ENCODE measurements at places on chromosomes 4 and X.
A peak's percentile ranks its signal among the peaks of the same experiment; 100 is the strongest.

DNA sequence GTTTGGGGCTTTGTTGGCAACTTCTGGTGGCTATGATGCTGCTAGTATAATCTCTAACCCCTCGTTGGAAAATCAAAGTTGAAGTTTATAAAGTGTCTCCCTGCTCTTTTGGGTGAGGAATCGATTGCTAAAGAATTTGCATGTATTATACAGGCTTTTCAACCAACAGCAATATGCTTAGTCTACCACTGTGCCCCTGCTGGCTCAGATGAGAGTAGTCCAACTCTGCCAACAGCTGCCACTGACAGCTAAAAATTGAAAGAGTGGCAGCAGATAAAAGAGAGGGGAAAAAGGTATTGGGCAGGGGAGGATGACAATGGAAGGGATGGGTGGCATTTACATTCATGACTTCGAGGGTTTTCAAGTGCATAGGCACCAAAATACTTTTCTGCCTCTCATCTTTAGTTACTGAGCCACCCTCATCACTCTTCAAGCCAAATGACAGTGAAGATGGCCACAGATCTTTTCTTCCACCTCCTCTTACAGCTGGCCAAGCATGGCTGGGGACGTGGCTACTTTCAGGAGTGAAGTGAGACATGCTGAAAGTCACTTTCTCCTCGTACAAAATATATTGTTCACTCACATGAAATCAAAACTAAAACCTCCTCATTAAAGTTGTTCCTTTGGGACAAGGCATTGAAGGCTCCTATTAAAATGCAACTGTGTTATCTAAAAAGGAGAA lies 2.7 kb upstream of the GRIA3 start:
- no peak for ATAC-seq

DNA sequence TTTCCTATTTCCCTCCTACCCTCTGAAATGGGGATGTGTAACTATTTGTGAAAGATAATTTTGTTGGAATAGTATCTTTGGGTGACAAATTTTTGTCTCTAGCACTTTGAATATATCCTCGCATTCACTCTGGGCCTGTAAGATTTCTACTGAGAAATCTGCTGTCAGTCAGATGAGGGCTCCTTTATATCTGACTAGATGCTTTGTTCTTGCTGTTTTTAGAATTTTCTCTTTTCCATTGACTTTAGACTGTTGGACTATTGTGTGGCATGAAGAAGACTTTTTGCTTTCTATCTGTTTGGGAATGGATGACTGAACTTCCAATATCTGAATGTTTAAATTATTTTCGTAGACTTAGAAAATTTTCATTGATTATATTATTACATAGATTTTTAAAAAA lies 54.2 kb upstream of the GRID2 start:
- no peak for ATAC-seq

- no peak for ATAC-seq
Observed at GRCh38 chr4:185723631-185724260, 88.2 kb downstream of the SORBS2 start.

GRCh38 chr4:8314691-8315255 lies 45.2 kb downstream of the HTRA3 start:
- no peak for ATAC-seq

GRCh38 chr4:145709336-145709735 lies 29.4 kb downstream of the C4orf51 start:
- ATAC-seq: no peak

DNA sequence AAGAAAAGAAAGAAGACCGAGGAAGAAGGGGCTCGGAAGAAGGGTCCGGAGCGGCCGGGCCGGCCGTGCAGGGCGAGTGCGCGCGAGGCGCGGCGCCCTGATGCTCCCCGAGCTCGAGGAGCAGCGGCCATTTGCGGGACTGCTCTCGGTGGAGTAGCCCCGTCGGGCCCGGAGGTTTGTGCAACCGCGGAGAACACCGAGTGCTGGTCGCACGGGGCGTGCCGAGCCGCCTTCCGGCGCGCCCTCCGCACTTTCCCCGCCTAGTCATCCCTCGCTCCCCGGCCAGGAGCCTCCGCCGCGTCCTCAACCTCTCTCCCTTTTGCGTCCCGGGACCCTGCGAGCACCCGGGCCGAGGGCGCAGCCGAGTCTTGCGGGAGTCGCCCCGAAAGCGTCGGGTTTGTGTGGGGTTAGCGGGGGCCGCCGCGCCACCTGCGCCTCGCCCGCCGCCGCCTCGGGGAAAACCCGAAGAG lies 127.4 kb downstream of the LAS1L start:
- peak; percentile 47 for ATAC-seq

GRCh38 chrX:50003927-50004326 lies 81.5 kb downstream of the CLCN5 start:
- ATAC-seq: no peak

DNA sequence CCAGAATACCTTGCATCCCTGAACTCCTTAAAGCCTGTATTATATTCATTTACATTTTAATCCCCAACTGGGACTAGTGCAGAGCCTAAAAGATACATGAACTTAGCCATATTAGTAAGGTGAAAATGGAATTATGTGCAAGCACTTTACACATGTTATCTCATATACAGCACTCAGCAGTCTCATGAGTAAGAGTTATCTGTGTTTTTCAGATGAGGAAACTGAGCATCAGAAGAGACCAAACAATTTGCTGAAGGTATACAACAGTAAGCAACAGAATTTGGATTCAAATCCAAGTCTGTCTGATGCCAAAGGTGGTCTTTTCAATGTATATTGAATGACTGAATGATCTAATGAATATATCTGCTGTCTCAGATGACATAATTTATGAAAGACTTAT lies 12.3 kb downstream of the ATP7A start:
- no peak for ATAC-seq

DNA sequence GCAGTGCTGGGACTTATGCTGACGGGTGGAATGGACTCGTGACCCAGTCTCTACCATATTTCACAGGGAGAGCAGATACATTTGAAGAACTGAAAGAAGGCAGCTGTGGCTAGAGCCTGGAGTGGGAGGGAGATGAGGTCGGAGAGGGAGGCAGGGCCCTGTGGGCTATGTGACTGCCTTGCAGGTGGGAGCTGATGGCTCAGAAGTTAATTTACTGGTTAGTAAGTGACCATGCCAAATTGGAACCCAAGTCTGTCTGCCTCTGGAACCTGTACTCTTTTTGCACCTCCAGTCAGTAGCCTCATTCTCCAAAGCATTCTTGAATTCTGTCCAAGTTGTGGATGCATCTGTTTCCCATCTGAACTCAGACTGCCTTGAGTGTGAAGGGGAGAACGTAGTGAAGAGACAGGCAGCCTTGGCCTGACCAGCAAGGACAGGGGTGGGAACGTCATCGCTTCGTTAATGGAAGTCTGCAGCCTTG lies 92.3 kb downstream of the REPS2 start:
- no peak for ATAC-seq

DNA sequence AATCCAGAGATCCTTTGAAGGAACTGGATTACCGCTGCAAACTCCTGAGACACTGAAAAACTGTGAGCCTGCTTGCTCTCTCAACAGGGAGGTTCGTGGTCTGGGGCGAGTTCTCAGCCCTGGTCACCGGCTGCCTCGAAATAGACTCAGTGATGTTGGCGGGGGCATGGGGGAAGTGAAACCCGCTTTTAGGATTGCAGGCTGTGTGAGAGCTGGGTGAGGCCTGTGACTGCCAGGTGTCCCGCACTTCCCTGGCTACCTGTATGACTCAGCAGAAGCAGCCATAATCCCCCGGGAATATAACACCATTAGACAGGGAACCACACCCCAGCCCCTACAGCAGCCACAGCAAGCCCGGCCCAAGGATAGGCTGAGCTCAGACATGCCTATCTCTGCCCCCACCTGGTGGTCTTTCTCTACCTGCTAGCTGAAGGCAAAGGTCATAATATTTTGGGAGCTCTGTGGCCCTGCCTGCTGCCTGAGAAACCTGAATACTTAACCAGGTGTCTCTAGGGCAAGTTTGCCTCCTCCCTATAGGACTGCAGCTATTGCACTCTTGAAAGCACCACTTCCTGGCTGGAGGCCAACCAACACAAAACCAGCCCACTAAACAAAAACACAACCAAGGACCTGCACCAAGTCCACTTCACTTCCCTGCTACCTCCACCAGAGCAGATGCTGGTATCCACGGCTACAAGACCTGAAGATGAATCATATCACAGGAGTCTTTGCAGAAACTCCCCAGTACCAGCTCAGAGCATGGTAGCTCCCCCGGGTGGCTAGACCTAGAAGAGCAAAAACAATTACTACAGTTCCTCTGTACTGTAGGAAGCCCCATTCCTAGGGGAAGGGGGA lies 202.0 kb downstream of the RRAGB start:
- ATAC-seq: peak; percentile 99

GRCh38 chr4:121127100-121127499 lies 37.0 kb downstream of the TNIP3 start:
- ATAC-seq: no peak

GRCh38 chr4:44532851-44533250 lies 84.2 kb upstream of the KCTD8 start:
- ATAC-seq: no peak

GRCh38 chrX:85897362-85898126 lies 149.8 kb downstream of the CHM start:
- ATAC-seq: no peak

GRCh38 chr4:166724369-166724768 lies 509.9 kb downstream of the SPOCK3 start:
- no peak for ATAC-seq

DNA sequence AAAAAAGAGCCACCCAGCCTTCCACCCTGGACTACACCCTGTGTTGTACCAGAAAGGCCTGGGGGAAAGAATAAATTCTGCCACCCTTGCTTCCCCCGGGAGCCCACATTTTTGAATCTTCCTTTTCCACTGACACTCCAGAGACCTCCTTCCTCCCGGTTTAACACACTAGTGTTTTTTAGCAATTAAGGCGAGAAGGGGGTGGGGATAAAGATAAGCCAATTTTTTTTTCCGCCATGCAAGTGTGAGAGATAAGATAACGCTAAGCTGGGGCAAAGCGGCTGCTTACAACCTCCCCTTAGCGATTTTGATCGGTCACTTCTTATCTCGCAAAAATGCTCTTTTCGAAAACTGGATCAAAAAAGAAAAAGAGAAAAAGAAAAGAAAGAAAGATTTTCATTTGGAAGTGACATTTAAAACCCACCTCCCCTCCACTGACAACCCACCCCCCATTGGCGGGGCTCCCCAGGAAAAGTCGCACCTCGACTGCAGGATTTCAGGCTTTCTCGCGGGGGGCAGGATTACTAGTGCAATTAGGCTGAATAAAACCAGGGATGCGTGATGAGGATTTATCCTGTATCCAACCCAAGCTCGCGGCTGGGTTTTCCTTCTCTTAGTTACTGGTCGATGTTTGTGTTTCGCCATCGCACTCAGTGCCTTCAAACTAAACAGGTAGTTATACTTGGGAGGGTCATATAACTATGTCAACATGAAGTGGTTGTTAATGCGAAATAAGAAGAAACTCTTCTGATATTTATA lies 6.0 kb upstream of the BCOR start:
- no peak for ATAC-seq

DNA sequence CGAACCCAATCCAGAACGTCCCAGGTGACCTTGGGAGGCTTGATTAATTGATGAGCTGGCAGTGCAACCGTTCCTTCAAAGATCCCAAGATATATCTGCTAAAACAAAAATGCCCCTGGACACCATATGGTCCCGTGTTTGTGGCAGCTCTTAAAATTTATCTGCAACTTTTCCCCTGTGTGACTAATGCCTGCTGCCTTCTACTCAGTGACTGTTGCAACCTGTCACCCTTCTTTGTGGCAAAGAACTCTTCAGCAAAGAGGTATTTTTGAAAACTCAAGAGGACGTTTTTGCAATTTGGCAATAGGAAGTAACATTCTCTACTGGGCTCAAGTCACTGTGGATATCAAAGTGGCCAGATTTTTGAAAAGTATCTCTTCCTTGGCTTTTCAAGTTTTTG lies 75.8 kb upstream of the SOD3 start:
- no peak for ATAC-seq

All from stimulated activated memory B cell treated with anti-CD40 and anti-IgM and Interleukin-4, amounts not matched to agents 10 μg/mL and 1 μg/mL and 100 μg/mL, for 72 hours (primary cell).